ENCODE measurements at places on chromosomes 2 and 18. TPM values are rescaled to one million over a fixed set of nuclear protein-coding genes. Genes with fewer than 3 reads are reported as not detected.

Gene PLA2R1
- total RNA-seq = not detected

Gene ATP8B1
- total RNA-seq = 0.16 TPM

- H3K27ac ChIP-seq = no peak overlapping the region
- H3K4me1 ChIP-seq = no peaks in the 10 kb centered on the region
- no peaks in the 10 kb centered on the region for H3K36me3 ChIP-seq
- DNase-seq = no peak
- peaks cover 1% of the 10 kb centered on the region for H3K27me3 ChIP-seq
Observed at GRCh38 chr18:36702401-36703013, 126.3 kb downstream of the TPGS2 start.

- DNase-seq = no peak
- H3K4me1 ChIP-seq = no peaks in the 10 kb centered on the region
- H3K27ac ChIP-seq = no peak overlapping the region
- H3K36me3 ChIP-seq = no peaks in the 10 kb centered on the region
- no peak overlapping the region for H3K4me3 ChIP-seq
Observed at GRCh38 chr2:145226901-145227300, 707.0 kb upstream of the ZEB2 start.

Gene KCNG3
- 0.10 TPM for total RNA-seq

- H3K27ac ChIP-seq = no peak overlapping the region
- no peak for DNase-seq
- peaks cover 4% of the 10 kb centered on the region for H3K27me3 ChIP-seq
- peaks cover 11% of the 10 kb centered on the region for H3K4me1 ChIP-seq
- no peak overlapping the region for H3K4me3 ChIP-seq
Observed at GRCh38 chr2:119699016-119699606, 20.1 kb downstream of the TMEM177 start.

DNA sequence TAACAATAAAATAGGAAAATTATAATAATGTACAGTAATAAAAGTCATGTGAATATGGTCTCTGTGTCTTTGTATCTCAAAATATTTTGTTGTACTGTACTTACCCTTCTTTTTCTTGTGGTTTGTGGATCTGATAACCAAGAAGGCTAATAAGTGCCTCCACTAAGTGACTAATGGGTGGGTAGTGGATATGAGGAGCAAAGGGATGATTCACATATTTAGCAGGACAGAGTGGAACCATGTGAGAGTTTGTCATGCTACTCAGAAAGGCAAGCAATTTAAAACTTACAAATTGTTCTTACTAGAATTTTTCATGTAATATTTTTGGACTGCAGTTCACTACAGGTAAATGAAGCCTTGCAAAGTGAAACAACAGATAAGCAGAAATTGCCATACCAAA is 1241.2 kb upstream of the CDH2 start:
- H3K27ac ChIP-seq = no peak overlapping the region
- no peak overlapping the region for H3K4me3 ChIP-seq
- no peaks in the 10 kb centered on the region for H3K4me1 ChIP-seq
- DNase-seq = no peak

GRCh38 chr2:5253263-5253662 is 438.9 kb upstream of the SOX11 start:
- H3K27me3 ChIP-seq = no peaks in the 10 kb centered on the region
- H3K4me1 ChIP-seq = no peaks in the 10 kb centered on the region
- no peak for DNase-seq

DNA sequence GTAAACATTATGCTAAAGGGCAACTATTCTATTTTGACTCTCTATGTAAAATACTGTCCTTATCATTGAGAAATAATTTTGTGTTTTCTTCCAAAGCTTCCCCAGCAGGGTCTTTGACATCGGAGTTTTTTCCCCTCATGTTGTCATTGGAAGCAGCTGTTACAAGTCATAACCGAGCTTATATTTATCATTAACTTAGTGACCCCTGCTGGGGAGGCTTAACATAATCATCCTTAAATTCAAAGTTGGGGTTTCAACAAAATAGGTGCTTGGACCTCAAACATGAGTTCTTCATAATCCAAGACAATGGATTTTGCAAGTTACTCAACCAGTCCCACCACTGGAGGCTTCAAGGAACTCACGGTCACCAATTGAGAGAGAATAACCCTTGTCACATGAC is 330.9 kb downstream of the DCC start:
- H3K27me3 ChIP-seq = no peaks in the 10 kb centered on the region
- H3K27ac ChIP-seq = no peak overlapping the region

DNA sequence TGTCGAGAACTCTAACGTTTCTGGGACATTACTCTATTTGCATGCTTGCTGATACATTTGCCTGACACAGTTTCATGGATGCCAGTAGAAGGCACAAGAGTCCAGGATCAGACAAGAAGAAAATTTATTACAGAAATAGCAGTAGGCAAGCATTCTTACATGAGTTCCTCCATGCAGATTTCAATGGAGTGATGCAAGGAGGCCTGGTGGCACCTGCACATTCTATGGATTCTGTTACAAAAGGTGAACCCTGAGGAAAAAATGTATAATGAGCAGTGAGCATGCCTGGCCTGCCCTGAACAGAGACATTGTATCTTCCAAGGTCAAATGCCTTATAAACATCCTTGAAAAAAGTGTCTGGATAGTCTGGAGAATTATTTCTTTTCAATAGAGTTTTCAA is 142.9 kb downstream of the DSEL start:
- no peaks in the 10 kb centered on the region for H3K36me3 ChIP-seq
- no peak overlapping the region for H3K27ac ChIP-seq
- no peaks in the 10 kb centered on the region for H3K4me1 ChIP-seq

Gene SCN3A
- not detected for total RNA-seq

DNA sequence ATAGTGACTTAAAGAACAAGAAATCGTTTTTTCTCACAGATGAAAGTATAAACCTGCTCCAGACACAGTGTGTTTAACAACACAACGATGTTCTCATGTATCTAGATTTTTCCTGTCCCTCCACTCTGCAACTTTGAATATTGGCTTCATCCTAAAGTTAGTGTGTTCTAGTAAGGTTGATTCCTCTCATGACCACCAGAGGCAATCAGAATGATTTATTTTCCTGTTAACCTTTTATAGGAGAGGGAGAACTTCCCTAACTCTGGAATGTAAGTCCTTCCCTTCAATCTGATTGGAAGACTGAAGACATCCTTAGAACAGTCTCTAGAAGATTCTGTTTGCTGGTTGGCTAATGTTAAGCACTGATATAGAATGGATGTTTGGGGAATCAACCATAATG is 41.0 kb upstream of the TAF4B start:
- no peaks in the 10 kb centered on the region for H3K36me3 ChIP-seq
- no peaks in the 10 kb centered on the region for H3K27me3 ChIP-seq
- no peak for DNase-seq
- no peak overlapping the region for H3K27ac ChIP-seq
- H3K4me1 ChIP-seq = peaks cover 7% of the 10 kb centered on the region

DNA sequence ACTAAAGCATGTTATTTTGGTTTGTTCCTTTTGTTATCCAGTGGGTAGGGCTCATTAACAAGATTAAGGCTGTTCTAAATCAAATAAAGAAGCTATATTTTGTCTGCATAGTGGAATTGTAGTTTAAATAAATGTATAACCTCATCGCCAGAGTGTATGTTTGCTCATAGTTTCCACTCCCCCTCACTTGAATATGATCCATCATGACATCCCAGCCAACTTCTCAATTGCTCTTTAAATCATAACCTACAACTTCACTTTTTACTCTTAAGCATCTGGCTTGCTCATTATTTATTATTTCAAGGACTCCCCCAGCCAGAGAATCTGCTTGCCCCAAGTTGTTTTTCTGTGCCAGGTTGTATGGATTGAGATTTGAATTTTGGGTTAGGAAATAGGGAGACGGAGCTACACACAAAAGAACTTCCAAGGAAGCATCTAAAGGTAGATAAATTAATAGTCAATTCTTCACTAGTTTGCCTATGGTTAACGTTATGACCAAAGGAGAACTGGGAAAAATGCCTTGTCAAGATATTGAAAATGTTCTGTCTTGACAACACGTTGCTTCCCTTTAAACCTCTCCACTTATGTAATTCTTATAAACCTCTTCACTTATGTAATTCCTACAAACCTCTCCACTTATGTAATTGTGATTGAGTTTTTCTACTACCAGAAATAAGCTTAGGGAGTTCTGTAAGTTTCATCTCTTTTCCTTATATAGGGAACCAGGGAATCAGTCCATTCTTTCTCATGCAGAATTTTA is 55.4 kb upstream of the UPP2 start:
- H3K27ac ChIP-seq = no peak overlapping the region
- peaks cover 9% of the 10 kb centered on the region for H3K27me3 ChIP-seq
- H3K36me3 ChIP-seq = no peaks in the 10 kb centered on the region
- DNase-seq = no peak
- no peak overlapping the region for H3K4me3 ChIP-seq
- H3K4me1 ChIP-seq = no peaks in the 10 kb centered on the region

Gene PARD3B
- 0.26 TPM for total RNA-seq

Gene GALR1
- total RNA-seq = not detected

Gene CERKL
- total RNA-seq = not detected

GRCh38 chr2:124018890-124019289 is 6.2 kb upstream of the CNTNAP5 start:
- no peaks in the 10 kb centered on the region for H3K4me1 ChIP-seq
- H3K36me3 ChIP-seq = no peaks in the 10 kb centered on the region
- no peak for DNase-seq
- no peak overlapping the region for H3K4me3 ChIP-seq
- no peak overlapping the region for H3K27ac ChIP-seq

Gene STON1
- total RNA-seq = 1.2 TPM

Gene IL36G
- total RNA-seq = not detected

DNA sequence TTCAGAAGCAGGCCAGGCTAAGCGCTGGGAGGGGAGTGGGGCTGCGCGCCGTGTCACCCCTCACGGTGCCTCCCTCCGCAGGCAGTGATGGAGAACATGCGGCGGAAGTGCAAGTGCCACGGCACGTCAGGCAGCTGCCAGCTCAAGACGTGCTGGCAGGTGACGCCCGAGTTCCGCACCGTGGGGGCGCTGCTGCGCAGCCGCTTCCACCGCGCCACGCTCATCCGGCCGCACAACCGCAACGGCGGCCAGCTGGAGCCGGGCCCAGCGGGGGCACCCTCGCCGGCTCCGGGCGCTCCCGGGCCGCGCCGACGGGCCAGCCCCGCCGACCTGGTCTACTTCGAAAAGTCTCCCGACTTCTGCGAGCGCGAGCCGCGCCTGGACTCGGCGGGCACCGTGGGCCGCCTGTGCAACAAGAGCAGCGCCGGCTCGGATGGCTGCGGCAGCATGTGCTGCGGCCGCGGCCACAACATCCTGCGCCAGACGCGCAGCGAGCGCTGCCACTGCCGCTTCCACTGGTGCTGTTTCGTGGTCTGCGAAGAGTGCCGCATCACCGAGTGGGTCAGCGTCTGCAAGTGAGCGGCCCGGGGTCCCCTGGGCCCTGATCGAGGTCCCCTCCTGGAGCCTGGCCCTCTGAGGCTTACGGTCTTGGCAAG is 12.2 kb downstream of the WNT10A start:
- H3K27ac ChIP-seq = peak overlapping the region; percentile 81
- peaks cover 59% of the 10 kb centered on the region for H3K27me3 ChIP-seq
- H3K4me1 ChIP-seq = peaks cover 35% of the 10 kb centered on the region
- H3K36me3 ChIP-seq = no peaks in the 10 kb centered on the region
- peak; percentile 72 for DNase-seq

Gene CNDP1
- not detected for total RNA-seq

- no peak overlapping the region for H3K4me3 ChIP-seq
- no peak for DNase-seq
- H3K36me3 ChIP-seq = no peaks in the 10 kb centered on the region
- H3K27ac ChIP-seq = no peak overlapping the region
- no peaks in the 10 kb centered on the region for H3K4me1 ChIP-seq
- H3K27me3 ChIP-seq = peaks cover 4% of the 10 kb centered on the region
Observed at GRCh38 chr18:74185860-74186259, 37.5 kb downstream of the TIMM21 start.

DNA sequence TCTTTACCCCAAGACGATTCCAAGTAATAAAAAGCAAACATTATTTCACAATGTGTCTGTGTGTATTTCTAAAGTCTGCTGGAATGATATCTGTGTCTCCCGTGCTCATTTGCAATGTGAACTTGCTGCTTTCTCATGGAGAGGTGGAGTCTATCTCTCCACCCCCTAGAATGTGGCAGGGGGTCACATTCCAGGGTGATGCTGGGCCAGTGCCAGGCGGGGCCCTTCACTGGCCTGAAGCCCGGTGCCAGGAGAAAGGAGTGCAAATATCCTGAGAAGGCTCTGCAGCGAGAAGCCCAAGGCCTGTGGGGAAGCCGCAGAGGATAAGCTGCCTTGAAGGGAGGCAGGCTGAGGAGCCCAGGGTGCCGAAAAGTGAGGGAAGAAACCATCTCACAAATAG is 26.8 kb upstream of the LDLRAD4 start:
- no peak for DNase-seq
- H3K27me3 ChIP-seq = peaks cover 15% of the 10 kb centered on the region
- no peaks in the 10 kb centered on the region for H3K4me1 ChIP-seq
- no peak overlapping the region for H3K27ac ChIP-seq

- peaks cover 75% of the 10 kb centered on the region for H3K4me1 ChIP-seq
- DNase-seq = no peak
- no peaks in the 10 kb centered on the region for H3K27me3 ChIP-seq
Observed at GRCh38 chr2:105886687-105887086, 142.0 kb downstream of the NCK2 start.

GRCh38 chr2:75071766-75072165 is 113.3 kb downstream of the POLE4 start:
- H3K4me1 ChIP-seq = no peaks in the 10 kb centered on the region
- no peak overlapping the region for H3K4me3 ChIP-seq
- H3K27ac ChIP-seq = no peak overlapping the region
- no peaks in the 10 kb centered on the region for H3K36me3 ChIP-seq

Gene ANKRD62
- total RNA-seq = not detected

DNA sequence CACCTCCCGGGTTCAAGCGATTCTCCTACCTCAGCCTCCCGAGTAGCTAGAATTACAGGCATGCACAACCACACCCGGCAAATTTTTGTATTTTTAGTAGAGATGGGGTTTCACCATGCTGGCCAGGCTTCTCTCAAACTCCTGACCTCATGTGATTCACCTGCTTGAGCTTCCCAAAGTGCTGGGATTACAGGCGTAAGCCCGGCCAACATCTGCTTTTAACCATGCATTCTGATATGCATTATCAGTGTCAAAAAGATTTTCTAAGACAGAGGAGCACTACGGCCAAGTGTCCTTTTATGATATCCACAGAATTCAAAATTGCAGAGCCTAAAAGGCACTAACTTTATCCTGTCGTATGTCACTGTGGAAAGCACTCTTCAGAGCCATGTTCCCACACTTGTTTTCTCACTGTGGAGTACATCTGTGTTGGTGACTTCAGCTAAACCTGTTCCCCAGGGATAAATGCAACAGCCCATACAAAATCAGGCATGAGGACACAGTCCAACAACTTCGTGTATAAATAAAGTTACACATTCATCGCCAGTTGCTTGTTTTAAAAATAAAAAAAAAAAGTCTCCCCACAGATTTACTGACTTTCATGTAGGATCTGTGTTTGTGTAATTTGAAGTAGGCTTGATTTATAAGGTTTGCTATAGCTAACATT is 56.4 kb downstream of the STK25 start:
- no peak for DNase-seq
- H3K4me3 ChIP-seq = no peak overlapping the region
- H3K4me1 ChIP-seq = no peaks in the 10 kb centered on the region
- H3K27ac ChIP-seq = no peak overlapping the region
- H3K36me3 ChIP-seq = no peaks in the 10 kb centered on the region

GRCh38 chr18:62857263-62857976 is 142.1 kb downstream of the PHLPP1 start:
- no peaks in the 10 kb centered on the region for H3K36me3 ChIP-seq
- no peak for DNase-seq
- no peaks in the 10 kb centered on the region for H3K4me1 ChIP-seq
- H3K4me3 ChIP-seq = no peak overlapping the region
- H3K27me3 ChIP-seq = no peaks in the 10 kb centered on the region
- H3K27ac ChIP-seq = no peak overlapping the region
